Stimulated activated CD4-positive, alpha-beta T cell treated with anti-CD3 and anti-CD28 coated beads, Interleukin-4, amount 100 ng/mL, for 24 hours (primary cell): ENCODE measurements at places on chromosomes 16 and 17.

- DNase-seq = no peak
Observed at GRCh38 chr17:46732754-46733398, 85.6 kb downstream of the WNT3 start.

GRCh38 chr16:54677308-54677950 lies 253.2 kb upstream of the IRX5 start:
- no peak for DNase-seq

DNA sequence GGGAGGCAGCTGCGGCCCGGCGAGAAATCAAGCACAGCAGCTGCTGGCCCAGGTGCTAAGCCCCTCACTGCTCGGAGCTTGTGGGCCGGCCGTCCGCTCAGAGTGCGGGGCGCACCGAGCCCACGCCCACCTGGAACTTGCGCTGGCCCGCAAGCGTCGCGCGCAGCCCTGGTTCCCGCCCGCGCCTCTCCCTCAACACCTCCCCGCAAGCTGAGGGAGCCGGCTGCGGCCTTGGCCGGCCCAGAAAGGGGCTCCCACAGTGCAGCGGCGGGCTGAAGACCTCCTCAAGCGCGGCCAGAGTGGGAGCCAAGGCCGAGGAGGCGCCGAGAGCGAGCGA lies 92.9 kb downstream of the HAPSTR1 start:
- no peak for DNase-seq

GRCh38 chr17:65679165-65679845 lies 117.9 kb upstream of the AXIN2 start:
- no peak for DNase-seq

- DNase-seq = no peak
Observed at GRCh38 chr16:10631886-10632285, 51.5 kb upstream of the EMP2 start.

- DNase-seq = no peak
Observed at GRCh38 chr17:27596566-27597187, 34.3 kb upstream of the LGALS9 start.

DNA sequence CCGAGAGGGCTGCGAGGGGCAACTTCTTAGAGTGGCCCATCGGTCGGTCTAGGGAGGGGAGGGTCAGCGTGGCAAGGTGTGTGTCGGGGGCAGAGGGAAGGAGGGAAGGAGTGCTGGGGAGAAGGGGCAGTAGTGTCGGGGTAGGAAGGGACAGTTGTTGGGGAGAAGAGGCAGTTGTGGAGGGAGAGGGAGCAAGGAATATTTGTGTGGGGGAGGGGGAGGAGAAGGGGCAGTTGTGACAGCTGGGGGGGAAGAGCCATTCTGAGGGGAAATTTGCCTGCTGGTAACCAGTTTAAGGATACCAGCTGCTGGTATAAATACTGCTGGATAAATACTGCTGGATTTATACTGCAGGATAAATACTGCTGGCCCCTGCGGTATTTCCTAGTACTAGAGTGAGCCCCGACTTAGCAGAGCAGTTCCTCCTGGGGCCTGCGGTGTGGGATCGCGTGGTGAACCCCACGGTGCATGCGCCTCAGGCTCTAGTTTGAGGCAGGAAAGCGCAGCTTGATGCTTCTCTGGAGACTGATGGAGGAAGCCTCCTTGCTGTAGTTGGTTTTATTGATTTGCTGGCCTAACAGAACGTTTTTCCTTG lies 309 bp downstream of the DNAH2 start:
- no peak for DNase-seq

GRCh38 chr17:43900183-43900857 lies 7.0 kb downstream of the MPP2 start:
- DNase-seq = peak; percentile 86

- no peak for DNase-seq
Observed at GRCh38 chr16:69859105-69859989, 91.8 kb upstream of the CLEC18A start.

DNA sequence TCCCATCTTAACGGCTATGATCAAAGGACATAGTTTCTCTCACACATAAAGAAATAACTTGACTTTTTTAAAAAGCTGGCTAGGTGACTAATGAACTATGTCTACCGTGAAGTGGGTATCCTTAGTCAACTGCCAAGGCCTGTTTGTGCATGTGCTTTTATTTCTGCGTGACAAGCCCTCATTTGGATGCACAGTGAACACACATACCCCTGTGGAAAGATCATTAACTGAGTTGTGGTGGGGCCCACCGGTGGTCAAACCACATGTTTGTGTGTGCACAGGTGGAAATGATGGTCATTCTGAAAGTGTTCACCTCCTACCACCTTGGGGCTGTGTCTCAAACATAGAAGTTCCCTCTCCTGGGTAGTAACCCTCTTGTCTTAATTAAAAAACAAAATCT lies 256.1 kb upstream of the SALL1 start:
- DNase-seq = no peak

DNA sequence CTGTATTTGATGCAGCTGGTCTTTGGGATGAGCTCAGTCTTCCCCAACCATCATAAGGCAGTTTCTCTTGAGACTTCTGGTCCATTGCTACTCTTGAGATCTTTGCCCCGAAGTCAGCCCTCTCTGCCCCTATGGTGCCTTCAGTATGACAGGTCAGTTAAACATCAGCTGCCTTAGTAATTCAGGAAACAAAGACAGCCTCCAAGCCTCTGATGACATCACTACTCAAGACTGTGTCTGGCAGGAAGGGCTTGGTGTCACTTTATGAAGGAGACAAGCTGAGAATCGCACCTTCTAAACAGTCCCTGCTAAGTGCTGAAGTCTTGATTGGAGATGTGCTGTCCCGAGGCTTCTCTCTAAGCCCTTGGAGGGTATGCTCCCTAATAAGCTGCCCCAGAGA lies 104.9 kb upstream of the TBX2 start:
- no peak for DNase-seq

GRCh38 chr16:12695454-12695853 lies 108.2 kb downstream of the CPPED1 start:
- DNase-seq = no peak

GRCh38 chr16:54806378-54806777 lies 124.3 kb upstream of the IRX5 start:
- DNase-seq = no peak

DNA sequence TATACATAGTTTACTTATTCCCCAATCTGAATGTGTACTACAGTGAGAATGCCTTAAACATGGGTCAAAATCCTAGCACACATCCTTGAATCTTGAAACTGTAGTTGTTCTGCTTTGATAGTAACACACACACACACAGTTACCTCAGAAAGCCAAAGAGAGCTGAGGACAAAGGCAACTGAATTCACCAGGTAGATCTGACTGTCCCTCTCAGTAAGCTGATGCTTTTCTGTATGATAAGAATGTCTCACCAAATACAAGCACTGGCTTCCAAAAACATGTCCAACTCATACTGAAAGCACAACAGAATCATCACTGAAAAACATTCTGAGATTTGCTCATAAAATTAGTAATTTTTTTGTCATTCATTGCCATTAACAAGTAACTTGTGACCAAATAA lies 104.3 kb upstream of the DYNLRB2 start:
- no peak for DNase-seq

DNA sequence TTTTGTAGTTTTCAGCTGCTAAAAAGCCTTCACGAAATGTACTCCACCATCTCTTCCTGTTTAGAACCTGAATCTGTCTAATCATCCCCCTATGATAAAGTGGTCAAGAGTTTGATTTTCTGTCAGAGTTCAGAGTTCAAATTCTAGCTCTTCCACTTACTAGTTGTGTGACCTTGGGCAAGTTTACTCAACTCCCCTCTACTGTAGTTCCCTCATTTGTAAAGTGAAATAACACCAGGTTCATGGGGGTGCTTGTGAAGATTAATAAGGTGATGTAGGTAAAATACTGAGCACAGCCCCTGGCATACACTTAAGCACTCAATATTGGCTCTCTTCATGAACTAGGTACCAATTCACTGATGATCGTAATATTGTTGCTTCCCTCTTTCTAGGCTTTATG lies 1.2 kb upstream of the CDC6 start:
- DNase-seq = no peak

DNA sequence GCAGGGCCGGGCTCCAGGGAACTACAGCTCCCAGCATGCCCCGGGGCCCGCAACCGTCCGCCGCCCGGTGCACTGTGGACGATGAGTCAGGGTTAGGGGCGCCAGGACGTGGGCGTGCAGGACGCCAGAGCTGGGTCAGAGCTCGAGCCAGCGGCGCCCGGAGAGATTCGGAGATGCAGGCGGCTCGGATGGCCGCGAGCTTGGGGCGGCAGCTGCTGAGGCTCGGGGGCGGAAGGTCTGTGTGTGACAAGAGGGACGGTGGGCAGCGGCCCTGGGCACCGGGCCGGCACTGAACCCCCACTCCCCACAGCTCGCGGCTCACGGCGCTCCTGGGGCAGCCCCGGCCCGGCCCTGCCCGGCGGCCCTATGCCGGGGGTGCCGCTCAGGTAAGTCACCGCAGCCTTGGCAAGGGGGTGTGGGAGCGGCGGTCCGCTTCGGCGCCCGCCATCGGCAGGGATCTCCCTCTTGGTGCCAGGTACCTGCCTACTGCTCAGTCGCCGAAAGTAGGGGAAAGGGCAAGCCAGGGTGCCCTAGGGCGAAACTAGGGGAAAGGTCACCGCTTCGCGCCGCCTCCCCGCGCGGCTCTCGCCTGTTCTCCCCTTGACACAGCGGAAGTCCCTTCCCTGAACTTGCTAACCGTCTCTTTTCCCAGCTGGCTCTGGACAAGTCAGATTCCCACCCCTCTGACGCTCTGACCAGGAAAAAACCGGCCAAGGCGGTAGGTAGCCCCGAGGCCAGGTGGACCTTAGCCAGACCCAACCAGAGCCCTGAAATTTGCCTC lies at the start of the genes ACADVL and DLG4:
Gene ACADVL, plus strand, starts transcription at position 127 of the 781 bp plus-strand sequence. Its CDS starts 47 bp downstream, at position 174.
Gene DLG4, minus strand, starts transcription at position 25 of the 781 bp plus-strand sequence.
- peak; percentile 81 for DNase-seq

GRCh38 chr16:86555704-86556075 lies 655 bp upstream of the MTHFSD start:
- DNase-seq = no peak

DNA sequence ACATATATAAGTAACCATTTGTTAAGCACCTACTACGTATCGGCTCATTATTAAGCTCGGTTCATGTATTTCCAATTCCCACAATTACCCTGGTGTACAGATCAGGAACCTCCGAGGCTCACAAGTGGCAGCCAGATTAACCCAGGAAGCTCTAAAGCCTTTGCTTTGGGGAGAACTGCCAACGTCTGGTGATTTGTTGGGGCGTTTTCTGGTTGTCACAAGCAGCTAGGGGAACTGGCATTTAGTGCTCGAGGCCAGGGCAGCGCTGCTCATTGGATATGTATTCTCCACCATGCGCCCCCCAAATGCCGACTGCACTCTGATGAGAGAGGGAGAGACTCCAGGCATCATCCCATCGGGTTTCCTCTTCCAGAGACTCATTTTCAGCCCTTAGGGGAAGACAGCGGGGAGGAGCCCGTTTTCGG lies 541 bp downstream of the ZNF18 start:
- DNase-seq = peak; percentile 44

DNA sequence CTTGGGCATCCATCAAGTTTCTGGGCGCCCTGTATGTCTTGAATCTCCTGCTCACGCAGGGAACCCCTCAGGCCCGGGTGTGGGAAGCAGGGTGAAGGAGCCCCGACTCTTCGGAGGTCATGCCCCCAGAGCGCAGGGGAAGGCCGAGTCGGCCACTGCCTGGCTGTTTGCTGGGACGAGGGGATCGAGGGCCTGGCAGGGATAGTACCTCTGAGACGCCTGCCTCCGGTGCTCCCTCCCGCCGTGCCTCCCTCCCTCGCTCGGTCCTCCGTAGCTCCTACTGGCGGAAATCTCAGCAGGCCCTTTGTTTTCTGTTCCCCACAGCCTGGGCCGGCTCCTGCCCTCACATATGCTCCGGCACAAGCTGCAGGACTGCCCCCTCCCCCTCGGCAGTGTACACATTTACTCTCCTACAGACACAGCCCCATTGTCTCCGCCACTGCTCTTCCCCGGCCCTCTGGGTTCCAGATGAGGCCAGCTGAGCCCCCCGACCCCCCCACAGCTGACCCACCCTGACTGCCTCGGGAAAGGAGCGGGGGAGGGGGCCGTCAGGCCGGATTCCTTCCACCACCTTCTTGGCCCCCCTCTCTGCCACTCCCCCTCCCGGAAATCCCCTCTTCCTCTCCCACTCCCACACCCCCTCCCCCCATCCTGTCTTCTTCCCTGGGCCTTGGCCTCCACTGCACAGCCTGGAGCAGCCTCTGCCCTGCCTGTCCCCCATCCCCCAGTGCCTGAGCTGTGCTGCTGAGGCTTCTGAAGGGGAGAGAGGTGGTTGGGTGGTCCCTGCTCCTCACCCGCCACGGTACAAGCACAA lies 1.4 kb downstream of the TRAF4 start:
- peak; percentile 28 for DNase-seq

GRCh38 chr17:72381597-72382397 lies 261.0 kb downstream of the SOX9 start:
- DNase-seq = no peak

DNA sequence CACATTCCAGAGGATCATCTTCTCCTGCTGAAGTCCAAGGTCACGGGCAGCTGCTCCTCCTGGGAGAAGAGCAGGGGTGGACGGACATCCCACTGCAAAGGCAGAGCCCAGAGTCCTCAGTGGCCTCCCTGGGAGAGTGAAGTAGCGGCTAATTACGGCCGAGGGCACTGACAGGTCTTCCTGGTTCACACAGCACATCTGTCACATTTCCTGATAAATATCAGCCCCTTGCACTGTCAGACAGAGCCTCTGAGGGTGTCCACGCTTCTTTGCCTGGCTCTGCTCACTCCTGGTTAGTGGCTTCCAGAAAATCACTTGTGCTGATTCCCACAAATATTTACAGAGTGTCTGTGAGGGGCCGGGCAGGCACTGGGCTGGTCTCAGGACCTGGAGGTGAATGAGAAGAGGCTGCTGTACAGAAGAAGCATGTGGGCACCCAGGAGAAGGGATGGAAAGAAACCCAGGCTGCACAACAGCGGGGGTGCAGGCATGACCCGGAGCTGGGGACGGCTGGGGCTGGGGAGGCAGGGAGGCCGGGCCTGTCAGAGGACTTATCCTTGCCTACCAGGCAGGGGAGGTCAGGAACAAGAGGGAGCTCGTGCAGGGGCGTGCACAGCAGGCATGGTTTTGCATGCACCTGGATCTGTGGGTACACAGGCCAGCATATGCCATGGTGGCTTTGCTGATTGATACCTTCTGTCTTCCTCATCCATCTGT lies 258.2 kb upstream of the TNRC6C start:
- no peak for DNase-seq

GRCh38 chr17:2792366-2793169 lies 3.7 kb upstream of the RAP1GAP2 start:
- DNase-seq = peak; percentile 65
